ENCODE measurements at places on chromosomes 7 and 10.

GRCh38 chr7:117074378-117074777 is 121.1 kb downstream of the ST7 start:
- DNase-seq, result no peak

DNA sequence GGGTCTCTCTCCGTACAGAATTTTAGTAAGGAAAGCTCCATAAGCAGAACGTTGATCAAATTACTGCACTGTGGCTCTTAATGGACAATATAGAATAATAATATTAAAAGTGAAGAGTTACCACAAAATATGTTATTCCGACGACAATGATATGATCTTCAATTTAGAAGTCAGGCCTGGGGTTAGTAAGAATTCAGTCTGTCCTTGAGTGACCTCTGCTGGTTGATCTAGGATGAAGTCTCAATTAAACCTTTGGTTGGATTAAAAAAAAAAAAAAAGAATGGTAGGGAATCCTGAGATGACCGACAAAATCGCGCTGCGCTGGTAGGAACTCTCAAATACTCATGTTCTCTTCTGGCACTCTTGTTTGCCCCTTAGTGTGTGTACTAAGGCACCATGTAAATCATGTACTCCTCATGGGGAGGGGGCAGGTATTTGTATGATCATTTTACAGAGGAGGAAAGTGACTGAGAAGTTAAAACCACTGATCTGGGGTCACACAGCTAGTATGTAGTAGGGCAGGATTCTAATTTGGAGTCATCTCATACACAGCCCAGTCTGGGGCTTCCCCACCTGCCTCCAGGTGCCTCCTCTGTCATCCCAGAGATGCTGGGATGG is 161.3 kb upstream of the NPVF start:
- no peak for DNase-seq

DNA sequence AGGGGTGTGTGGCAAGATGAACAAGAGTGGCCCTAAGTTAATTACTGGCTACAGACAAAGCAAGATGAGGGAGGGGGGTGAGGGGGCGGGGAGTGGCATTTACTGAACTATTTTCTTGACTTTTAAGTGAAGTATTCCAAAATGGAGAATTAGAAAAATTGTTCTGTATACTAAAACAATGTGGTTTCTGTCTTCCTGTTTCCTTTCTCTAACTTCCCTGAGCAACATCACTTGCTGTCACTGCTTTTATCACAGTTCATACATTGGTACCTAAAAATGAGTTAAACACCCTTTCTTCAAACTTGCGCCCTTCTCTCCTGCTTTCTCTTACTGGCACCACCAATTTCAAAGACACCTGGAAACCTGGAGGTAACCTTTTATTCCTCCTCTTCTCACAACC is 21.6 kb downstream of the PDZD8 start:
- no peak for DNase-seq

GRCh38 chr7:36657036-36657660 is 67.1 kb downstream of the AOAH start:
- DNase-seq, result no peak

- no peak for DNase-seq
These were observed 38.8 kb downstream of the PTN start for GRCh38 chr7:137304624-137305235.

DNA sequence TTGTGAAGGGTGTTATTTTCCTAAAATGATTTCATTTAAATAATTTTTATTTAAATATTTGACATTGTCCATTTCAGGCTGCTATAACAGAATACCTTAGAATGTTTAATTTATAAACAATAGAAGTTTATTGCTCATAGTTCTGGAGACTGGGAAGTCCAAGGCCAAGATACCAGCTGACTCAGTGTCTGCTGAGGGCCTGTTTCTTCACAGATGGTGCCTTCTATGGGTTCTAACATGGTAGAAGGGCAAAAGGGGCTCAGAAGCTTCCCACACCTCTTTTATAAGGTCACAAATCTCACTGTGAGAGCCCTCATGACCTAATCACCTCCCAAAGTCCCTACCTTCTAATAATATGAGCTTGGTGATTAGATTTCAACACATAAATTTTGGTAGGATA is 50.7 kb downstream of the MTURN start:
- DNase-seq, result no peak

GRCh38 chr10:21173802-21174714 is 276.9 kb upstream of the NEBL start:
- DNase-seq, result no peak

- no peak for DNase-seq
These were observed 458.3 kb downstream of the PTPRN2 start for GRCh38 chr7:158129037-158130022.

DNA sequence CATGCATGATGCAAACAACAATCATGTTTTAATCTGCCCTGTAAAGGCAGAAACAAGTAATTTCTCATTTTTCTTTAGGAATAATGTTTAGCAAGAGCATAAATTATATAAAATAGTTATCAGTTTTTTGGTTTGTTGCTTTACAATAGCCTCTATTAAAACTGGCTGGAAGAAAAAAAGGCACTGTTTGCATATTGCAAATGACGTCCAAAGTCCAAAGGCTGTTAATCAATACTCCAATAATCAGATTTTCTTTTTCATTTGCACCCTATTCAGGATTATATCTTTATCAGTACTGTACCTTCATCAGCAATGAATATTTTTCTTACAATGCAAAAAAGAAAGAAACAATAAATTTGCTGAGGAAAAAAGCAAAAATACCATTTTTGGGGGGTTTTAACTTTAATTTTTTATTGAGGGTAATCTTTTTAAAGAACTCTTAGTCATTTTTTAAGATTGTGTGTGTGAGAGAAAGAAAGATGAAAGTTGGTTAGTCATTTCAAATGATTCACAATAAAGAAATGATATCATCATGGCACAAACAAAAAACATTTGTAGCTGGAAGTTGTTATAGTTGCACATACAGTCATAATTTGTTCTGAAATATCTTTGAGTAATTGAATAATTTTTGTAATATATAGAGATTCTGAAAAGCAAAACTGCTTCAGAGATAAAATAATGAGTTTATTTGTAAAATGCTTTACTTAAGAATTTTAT is 44.4 kb upstream of the AKR1C2 start:
- no peak for DNase-seq

DNA sequence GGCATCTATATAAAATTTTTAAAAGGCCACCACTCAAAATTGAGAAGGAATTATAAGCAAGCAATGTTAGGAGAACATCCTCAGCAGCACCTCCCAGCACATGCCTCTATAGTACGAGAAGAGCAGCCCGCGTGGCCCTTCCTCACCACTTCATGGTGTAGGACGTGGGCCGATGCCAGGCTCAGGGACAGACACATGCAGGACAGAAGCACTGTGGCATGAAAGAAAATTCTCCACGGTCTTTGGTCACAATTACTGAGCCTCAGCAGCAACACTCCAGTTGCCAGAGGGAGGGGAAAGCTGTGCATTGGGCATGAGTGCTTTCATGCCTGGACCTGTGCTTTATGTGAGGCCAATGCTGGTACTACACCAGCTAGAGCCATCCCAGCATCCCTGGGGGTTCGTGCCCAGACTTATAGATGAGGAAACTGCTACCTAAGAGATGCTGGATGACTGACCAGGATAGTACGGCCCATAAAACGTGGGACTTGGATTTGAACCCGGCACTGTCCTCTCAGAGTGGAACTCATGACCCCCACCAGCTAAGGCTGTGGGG is 164.7 kb downstream of the ADAM12 start:
- no peak for DNase-seq

DNA sequence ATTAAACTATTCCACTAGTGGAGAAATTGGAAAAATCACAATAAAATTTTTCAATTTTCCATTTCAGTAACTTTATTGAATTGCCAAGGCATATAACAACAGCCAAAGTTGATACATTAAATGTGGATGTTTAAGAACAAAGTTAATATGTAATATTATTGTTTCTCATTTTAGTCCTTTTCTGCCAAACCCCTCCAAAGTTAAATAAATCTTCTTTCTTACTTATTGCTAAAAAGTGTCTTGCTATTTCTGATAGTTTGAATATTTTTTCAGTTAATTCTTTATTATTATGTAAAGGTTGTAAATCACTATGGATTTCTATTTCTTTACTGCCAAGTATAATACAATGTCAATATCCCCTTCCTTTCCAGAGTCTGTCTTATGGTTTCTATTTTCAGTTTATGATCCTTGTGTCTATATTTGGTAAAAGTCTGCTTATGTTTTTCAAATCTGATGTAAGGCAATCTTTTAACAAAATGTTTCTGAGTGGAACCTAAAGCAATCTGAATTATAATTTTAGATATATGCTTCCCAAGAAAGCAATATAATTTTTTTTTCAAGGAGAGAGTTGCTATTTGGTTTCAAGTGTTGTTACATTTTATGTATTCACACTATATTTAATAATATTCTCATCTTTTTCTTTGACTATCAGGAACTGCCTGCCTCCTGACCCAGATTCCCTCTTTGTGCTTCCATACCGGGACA is 80.3 kb upstream of the RHOBTB1 start:
- no peak for DNase-seq

DNA sequence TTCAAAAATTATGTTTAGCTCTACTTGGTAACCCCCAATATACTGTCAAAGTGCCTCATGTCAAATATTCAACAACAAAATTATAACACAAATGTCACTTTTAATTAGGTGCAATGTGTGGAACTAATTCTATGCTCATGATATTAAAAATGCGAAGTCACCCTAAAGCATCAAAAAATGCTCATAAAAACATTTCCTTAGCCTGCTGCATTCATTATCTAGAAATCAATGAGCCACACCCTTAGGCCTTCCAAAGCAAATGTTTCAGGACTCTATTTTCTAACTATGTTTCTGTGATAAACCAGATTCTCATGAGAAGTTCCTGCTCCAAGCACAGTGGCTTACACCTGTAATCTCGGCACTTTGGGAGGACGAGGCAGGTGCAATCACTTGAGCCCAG is 75.0 kb upstream of the ANK3 start:
- DNase-seq, result no peak

GRCh38 chr7:20152511-20152910 is 64.7 kb downstream of the MACC1 start:
- DNase-seq, result no peak

DNA sequence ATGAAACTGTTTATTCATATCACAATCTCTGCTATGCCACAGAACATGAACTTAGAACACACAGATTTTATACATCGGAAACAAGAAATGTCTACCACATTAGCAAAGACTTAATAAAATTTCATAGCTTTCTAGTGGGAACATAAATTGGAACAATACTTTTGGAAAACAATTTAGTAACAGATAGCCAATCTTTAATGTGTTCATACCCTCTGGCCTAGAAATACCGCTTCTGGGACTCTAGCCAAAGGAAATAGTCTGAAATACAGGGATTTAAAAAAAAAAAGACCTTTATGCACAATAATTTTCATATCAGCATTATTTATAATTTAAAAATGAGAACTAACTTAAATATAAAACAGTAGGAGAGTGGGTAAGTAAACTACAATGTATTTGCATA is 168.5 kb downstream of the PLXNA4 start:
- DNase-seq, result no peak

DNA sequence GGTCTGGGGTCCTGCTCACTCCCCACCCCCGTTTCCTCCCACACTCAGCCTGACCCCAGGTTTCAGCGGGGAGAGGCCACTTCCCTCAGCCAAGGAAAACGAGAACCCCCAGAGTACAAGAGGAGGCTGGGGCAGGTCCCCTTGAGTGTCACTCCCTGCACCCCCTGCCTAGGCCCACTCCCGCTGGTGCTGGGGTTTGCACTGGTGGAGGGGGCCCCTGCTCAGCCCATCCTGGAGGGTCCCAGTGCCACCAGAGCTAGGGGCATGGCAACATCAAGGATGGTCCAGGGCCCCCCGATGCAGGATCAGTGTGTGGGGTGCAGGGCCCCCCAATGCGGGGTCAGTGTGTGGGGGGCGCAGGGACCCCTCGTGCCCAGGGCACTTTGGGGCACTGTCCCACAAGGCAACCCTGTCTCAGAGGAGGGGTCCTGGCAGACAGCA is 70.5 kb upstream of the KCTD7 start:
- DNase-seq, result no peak

DNA sequence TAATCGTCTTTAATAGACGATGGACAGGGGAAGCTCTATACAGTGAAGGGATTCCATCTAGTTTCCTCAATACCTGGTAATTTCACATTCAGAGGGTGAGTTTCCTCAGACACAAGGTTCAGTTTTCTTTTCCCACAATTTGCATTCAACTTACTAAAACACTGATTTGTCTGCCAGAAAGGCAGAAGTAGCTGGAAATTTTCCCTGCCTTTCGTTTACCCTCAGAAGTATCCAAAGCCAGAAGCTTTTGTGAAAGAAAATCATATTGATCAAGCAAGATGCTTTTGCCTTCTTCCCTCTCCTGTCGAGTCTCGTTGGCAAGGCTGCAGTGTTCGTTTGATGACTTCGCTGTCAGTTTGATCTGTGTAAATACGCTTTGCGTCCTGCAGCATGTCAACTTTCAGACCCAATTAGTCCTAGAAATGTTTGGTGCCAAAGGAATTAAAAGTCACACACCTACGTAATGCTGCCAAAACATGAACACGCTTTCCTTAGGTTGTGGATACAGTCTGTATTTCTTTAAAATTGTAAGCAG is 631.9 kb upstream of the FOXK1 start:
- DNase-seq, result no peak

DNA sequence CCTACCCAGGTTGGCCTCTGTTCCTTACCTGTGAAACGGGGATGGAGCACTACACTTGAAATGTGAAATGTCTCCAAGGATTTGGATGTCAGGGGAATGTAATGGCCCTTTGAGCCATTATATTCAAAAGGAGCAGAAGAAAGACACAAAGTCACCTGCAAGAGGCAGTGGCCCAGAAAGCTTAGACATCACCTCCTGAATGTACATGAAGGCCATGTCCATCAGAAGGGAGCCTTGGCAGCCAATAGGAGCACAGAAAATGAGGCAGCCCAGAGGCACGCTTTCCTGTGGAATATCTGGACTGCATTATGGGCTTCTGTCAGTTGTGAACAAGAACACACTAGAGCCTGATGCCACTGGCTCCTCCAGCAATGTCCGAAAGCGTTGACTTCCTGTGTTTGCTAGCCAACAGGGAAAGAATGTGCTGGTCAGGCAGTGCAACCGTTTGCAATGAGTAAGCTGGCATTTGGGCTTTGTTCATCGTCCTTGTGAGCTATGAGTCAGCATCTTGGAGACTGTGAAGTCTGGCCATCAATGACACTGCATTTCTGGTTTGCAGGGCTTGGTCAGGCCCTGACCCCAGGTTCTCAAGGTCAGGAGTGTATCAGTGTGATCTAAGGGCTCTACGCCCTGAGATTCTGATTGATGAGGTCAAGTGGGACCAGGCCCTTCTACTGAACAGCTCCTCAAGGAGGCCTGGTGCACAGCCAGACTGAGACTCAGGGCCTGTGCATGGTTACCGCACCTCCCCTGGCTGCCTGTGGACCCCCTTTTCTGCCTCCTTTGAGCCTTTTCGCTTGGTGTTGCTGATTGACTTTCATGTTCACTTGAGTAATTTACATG is 222.4 kb downstream of the RPS24 start:
- no peak for DNase-seq
